ENCODE measurements at places on chromosomes 5 and 9.

DNA sequence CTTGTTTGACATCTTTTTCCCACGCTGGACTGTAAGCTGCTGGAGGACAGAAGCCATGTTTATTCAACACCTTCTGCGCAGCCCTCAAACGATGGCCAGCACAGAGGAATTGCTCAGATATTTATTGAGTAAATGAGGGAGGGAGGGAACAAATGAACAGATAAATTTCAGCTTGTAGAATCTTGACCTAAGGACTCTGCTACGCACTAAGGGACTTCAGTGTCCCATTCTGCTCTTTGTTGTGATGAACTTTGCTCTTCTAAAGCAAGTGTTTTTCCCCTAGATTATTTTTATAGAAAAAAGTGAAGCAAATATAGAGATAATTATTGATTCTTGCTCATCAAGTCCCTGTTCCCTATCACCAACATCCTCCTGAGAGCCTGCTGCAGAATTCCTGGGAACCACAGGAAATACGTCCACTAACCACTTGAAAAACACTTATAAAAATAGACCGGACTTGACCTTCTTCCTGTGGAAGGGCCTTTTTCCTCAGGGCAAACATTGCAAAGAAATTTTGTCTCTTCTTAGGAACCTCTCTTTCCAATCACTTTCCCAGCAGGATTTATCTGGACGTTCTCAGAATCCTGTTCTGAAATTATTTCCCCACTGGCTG lies 54.9 kb downstream of the FGF1 start:
- DNase-seq: no peak

- DNase-seq: peak; percentile 26
Measured at GRCh38 chr9:1018121-1018520, 32.0 kb upstream of the DMRT2 start.

GRCh38 chr5:41808294-41808693 lies 61.9 kb downstream of the OXCT1 start:
- no peak for DNase-seq

- DNase-seq: no peak
Measured at GRCh38 chr5:31096238-31096865, 97.1 kb upstream of the CDH6 start.

GRCh38 chr9:134607971-134608370 lies 33.6 kb upstream of the COL5A1 start:
- no peak for DNase-seq

- no peak for DNase-seq
Measured at GRCh38 chr5:20446121-20446520, 458.1 kb upstream of the CDH18 start.

GRCh38 chr5:74251141-74252035 lies 389.1 kb downstream of the ENC1 start:
- no peak for DNase-seq

DNA sequence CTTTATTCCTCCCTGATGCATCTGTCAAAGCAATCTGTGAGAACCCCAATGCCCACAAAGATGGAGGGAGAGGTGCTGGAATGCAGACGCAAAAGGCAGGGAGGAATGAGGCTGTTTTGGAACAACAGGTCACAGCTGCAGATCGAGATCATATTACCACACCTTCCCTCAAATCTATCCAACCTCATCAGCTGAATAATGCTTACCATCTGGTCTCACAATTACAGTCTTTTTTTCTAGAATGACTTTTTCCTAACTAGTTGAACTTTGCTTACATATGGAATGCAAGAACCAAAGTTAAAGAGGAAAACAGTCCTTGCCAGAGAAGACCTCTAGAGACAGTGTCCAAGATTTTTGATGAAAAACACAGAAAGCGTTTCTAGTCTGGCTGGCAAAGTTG lies 158.1 kb downstream of the LPAR1 start:
- DNase-seq: no peak

GRCh38 chr9:121298689-121299466 lies 30.9 kb downstream of the GSN start:
- no peak for DNase-seq

DNA sequence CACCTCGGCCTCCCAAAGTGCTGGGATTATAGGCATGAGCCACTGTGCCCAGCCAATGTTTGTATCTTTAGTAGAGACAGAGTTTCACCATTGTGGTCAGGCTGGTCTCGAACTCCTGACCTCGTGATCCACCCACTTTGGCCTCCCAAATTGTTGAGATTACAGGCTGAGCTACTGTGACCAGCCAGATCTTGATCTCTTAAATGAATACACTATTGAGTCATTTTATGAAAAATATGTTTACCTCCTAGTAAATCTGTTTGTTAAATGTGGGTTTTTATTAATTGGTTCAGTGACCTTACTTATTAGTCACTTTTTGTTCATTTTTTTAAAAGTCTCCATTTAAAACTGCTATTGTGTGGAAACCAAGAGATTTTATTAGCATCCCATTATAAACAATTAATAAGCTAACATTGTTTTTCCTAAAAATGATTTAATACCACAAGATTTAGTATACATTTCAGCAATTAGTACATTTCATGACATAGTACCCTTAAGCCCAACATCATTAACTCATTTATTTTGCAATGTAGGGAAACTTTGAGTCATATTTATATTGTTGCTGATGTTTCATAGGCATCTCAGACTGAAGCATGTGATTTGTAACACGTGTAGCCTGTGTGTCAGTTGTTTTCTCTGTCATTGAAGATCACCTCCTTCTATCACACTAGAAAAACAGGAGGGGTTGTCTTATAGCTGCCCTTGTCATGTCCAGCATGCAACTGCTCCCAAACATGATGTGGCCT lies 261.2 kb downstream of the TAF11L14 start:
- no peak for DNase-seq

DNA sequence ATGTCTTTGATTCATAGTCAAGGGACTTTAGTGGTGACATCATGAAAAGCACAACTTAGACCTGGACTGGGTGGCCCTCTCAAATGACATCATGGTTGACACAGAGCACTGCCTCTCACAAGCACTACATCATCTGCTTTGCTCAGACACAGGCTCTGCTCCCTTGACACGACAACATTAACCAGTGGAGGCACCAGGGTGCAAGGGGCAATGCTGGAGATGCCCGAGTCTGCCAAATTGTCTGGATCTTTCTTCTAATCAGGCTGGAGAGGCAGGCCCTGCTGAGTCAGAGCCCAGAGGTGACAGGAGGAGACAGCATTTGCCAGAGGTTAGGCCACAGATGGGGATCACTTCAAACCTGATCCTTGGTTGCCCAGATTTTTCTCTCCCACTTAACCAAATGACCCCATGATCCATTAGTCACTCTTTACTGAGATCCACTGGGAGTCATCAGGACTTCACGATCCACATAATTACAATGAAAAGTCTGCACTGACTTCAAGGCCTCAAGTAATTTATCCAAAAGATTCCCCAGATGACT lies 174.4 kb downstream of the SLIT3 start:
- no peak for DNase-seq

Data from CD4-positive, alpha-beta T cell treated with Interferon alpha-2 for 1 hour (primary cell).